ENCODE measurements at places on chromosomes 13 and 19.
A peak's percentile ranks its signal among the peaks of the same experiment; 100 is the strongest.

DNA sequence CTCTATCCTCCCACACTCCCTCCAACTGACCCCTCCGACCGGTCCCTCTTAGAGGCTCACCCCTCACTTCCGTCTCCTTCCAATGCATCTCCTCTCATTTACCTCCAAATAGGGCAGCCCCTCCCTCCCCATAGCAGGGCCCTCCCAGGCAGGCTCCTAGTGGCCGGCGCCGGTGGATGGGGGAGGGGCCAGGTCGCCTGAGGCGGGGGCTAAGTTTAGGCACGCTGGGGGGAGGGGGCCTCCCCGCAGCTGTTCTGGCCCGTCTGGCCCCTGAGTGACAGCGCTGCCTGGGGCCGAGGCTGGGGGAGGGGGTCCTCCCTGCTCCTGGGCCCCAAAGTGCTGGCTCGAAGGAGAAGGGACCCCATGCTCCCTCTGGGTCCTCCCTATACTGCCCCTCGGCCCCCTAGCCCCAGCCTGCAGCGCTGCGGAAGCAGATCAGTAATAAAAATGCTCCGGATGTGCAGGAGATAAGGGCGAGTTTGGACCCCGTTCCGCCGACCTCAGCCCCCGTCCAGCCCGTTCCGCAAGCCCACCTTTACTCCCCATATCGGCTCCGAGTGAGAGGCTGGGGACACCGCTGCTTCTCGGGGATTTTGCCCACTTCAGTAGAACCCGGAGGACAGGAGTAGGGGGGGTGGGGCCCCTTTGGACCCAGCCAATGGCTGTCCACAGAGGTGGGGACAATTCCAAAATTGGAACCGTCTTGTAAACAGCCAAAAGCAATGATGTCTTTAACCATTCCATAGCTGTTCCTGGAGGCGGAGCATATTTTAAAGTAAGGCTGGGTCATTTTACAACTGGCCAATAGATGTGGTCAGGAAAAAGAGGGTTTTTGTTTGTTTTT, 4.0 kb downstream of the RTN2 start:
- DNase-seq: peak; percentile 55

DNA sequence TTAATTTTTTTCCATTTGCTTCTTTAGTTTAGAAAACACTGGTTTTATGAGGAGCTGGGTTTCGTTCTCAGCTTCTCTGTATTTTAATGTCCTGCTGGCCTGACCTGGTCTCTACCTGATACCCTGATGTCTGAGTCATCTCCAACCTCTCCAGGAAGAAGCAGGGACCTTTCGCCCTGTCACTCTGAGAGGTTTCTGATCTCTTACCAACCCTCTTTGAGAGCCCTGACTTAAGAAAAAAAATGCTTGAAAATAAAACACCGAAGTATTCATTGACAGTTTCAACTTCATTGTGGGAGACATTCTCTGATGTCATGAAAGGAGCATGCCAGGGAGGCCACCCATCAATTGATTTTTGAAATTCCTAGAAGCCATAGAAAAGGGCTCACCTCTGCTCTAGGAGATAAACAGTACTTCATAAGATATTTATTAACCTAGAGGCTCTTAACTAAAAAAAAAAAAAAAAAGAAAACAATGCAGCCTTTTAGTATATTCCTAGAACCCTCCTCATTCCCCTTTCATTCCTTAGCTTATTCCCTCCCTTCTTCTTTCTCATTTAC, 234.8 kb downstream of the ENOX1 start:
- DNase-seq: no peak

GRCh38 chr19:41136636-41137455, 22.6 kb downstream of the CYP2F1 start:
- DNase-seq: no peak

GRCh38 chr13:66558506-66558905, 671.6 kb downstream of the PCDH9 start:
- no peak for DNase-seq

DNA sequence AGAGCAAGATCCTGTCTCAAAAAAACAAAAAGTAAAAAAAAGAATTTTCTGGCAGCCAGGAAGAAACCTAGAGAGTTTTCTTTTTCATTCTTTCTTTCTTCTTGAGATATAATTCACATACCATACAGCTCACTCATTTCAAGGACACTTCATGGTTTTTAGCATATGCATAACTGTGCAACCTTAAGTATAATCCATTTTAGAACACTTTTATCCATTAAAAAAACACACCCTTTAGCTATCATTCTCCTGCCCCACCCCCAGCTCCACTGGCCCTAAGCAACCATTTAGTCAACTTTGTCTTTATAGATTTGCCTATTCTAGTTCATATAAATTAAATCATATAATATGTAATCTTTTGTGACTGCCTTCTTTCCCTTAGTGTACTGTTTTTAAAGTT, 8.1 kb upstream of the IPO5 start:
- no peak for DNase-seq

GRCh38 chr19:517721-518597, 10.7 kb downstream of the TPGS1 start:
- no peak for DNase-seq

DNA sequence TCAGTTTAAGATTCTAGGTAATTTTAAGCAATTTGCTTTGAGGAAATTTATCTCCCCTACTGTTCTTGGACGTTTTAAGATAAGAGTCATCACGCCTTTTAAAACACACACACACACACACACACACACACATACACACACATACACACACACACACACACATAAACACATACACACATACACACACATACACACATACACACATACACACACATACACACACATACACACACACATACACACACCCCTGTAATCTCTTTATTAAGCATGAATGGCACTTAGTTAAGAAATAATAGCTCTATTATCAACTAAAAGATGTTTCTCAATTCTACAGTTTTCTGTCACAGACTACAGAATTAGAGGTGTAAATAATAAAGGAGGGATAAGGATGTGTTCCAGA, 49.2 kb downstream of the EFNB2 start:
- DNase-seq: no peak

- DNase-seq: no peak
These were observed 49.8 kb downstream of the VAV1 start for GRCh38 chr19:6822311-6822670.

DNA sequence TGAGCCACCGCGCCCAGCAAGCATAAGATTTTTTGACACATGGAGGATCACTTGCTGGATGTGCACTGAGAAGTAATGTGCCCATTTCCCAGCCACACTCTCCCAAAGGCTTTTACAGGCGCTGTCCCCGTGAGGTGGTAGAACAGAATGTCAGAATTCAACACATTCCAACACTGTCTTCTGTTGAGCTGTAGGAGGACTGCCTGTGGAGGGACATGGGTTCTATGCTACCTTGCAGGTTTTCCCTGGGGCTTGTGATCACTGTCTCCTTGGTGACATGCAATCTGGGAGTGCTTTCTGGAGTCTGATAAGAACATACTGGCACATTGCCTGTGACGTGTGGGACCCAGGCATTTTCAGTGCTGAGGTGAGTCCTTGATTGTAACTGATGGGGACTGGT, 38.5 kb downstream of the DPRX start:
- no peak for DNase-seq

- DNase-seq: peak; percentile 44
These were observed 73.2 kb upstream of the MEDAG start for GRCh38 chr13:30832845-30833332.

DNA sequence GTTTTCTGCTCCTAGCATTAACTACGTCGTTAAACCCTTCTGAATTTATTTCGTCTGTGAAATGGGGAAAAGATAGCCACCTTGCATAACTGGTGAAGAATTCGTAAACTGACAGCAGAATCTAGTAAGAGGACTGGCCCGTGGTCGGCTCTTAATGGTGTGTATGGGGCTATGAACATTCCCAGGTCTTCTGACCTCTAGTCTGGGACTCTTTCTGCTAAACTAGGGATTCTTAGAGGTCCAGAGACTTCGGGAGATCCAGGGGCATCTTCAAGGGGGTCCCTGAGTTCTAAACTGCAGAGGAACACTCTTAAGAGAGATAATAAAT, 231.1 kb upstream of the SERP2 start:
- no peak for DNase-seq

GRCh38 chr13:100810481-100810880, 135.9 kb upstream of the TMTC4 start:
- DNase-seq: no peak

- no peak for DNase-seq
These were observed 35.4 kb downstream of the GSX1 start for GRCh38 chr13:27827646-27828045.

DNA sequence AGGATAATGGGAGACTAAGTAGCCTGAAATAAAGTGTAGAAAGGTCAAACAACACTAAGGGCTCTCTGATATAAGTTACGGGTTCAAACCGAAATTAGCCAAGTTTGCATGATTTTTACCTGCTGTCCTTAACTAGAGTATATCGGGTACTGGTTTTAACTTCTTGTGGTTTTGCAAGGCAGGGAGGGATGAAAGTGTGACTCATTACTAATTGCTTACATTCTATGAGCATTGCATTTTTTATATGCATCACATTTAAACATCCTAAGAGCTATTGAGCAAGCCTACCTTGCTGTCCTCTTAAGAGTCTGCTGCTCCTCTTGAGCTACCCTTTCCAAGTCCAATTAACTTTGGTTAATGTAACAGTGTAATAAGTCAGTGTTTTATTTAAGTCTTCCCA, 415.4 kb downstream of the SLITRK5 start:
- peak; percentile 12 for DNase-seq

DNA sequence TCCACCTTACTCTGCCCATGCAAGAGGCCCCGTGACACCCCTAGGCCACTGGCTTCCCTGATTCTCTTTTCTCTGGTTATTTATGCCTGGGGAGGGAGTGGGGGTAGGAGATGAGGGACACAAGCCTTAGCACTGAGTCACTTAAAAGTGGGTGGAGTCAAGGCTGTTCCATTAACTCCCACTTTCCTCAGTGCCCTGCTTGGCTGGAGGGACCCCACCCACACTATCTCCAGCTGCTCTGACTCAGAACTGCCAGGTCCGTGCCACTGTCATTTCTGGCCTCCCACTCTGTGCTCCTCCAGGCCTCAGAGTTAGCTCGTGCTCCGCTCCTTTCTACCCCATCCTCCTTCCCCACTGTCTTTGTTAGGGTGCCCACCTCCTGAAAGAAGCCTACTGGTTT, 113.4 kb upstream of the UQCRFS1 start:
- DNase-seq: peak; percentile 5

GRCh38 chr19:30710721-30711120, 338.5 kb downstream of the ZNF536 start:
- no peak for DNase-seq

DNA sequence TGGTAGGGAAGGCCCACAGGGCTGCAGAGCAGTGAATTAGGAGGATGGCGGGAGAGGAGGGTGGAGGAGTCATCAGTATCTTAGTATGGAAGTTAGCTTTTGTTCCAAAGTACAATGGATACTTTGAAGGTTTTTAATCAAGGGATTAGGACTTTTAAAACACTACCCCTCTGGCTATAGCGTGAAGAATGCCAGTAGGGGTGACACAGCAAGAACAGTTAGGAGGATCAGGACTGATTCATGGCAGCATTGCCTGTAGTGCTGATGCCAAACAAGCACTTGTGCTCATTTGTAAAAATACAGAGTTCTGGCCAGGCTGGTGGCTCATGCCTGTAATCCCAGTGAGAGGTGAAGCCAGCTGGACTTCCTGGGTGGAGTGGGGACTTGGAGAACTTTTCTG, 46.2 kb downstream of the SKA3 start:
- no peak for DNase-seq

- DNase-seq: no peak
These were observed 215.7 kb downstream of the TEX29 start for GRCh38 chr13:111536075-111536642.

Measured in NB4 (cell line).